ENCODE measurements at places on chromosomes 5 and 9. TPM values are rescaled to one million over a fixed set of nuclear protein-coding genes. Genes with fewer than 3 reads are reported as not detected.

Gene IER5L
- polyA plus RNA-seq, result 46.5 TPM

Gene ARSI
- polyA plus RNA-seq, result 27.1 TPM

Gene IL5
- polyA plus RNA-seq, result not detected

Gene SYK
- 5.1 TPM for polyA plus RNA-seq

Gene PTGES
- polyA plus RNA-seq, result 103 TPM

Gene TMEM8B
- polyA plus RNA-seq, result 13.4 TPM

Gene LRRC70
- polyA plus RNA-seq, result 0.30 TPM

Gene OR13C5
- polyA plus RNA-seq, result not detected

Gene RAB14
- 54.8 TPM for polyA plus RNA-seq

- no peak overlapping the region for H3K27ac ChIP-seq
- H3K4me3 ChIP-seq, result no peak overlapping the region
- no peak for DNase-seq
- no peaks in the 10 kb centered on the region for H3K4me1 ChIP-seq
- H3K27me3 ChIP-seq, result no peaks in the 10 kb centered on the region
These were observed 85.1 kb downstream of the ACER2 start for GRCh38 chr9:19493876-19494275.

GRCh38 chr9:78187763-78188484 lies 48.0 kb upstream of the CEP78 start:
- H3K4me1 ChIP-seq, result no peaks in the 10 kb centered on the region
- H3K27ac ChIP-seq, result no peak overlapping the region
- H3K36me3 ChIP-seq, result no peaks in the 10 kb centered on the region
- H3K4me3 ChIP-seq, result no peak overlapping the region

DNA sequence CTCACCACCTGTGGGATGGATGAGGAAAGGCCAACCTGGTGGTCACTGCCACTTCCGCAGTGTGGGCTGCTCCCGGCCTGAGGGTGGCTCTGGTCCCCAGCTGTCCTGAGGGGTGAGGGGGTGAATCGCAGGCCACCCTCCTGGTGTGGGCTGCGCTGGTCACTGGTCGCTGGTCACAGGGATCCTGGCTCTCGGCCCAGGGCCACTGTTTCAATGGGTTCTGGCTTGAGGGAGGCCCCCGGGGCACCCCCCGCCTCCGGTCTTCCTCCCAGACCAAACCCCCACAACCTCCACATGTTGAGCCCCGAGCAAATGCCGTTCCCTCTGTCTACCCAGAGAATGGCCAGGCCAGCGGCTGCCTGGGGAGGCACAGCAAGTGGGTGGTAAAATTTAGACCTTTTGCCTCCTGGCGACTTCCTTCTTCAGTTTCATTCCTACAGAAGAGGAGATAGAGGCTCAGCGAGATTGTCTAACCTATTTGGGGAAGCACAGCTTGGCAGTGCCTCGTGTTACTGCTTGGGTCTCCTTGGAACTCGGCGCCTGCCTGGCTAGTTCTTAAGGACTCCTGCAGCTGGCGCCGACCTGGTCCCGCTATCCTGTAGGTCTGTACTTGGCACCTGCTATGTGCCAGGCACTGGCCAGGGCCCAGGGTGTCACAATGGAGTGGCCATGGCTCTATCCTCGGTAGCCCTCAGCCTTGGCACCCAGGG lies 48.2 kb downstream of the RXRA start:
- peak overlapping the region; percentile 59 for H3K27ac ChIP-seq
- no peaks in the 10 kb centered on the region for H3K36me3 ChIP-seq
- H3K4me3 ChIP-seq, result no peak overlapping the region
- no peaks in the 10 kb centered on the region for H3K27me3 ChIP-seq
- DNase-seq, result no peak

DNA sequence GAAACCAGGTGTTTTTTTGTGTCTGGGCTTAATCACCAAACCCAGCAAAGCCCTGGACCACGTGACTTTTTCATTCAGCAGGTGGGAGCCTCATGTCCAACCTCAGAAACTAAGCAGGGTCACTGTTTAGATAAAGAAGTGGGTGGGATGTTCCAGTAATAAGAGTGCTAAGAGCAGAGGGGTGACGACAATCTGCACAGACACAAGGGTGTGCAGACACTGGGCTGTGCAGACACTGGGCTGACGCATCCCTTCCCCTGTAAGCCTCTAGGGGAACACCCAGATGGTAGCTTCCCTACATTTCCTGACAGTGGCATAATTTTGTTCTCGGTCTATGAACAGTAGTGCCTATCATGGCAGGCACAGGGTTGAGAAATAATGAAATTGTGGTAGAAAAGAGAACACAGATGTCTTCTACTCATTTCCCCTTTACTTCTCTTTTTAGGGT lies 85.1 kb downstream of the SAXO1 start:
- H3K27ac ChIP-seq, result no peak overlapping the region
- peaks cover 3% of the 10 kb centered on the region for H3K4me1 ChIP-seq
- no peak overlapping the region for H3K4me3 ChIP-seq

- peaks cover under 1% of the 10 kb centered on the region for H3K4me1 ChIP-seq
- H3K36me3 ChIP-seq, result no peaks in the 10 kb centered on the region
- H3K27ac ChIP-seq, result no peak overlapping the region
- no peaks in the 10 kb centered on the region for H3K27me3 ChIP-seq
These were observed 4.6 kb downstream of the ANXA1 start for GRCh38 chr9:73155968-73156864.

- H3K27me3 ChIP-seq, result peaks cover 4% of the 10 kb centered on the region
- no peaks in the 10 kb centered on the region for H3K4me1 ChIP-seq
- no peak overlapping the region for H3K4me3 ChIP-seq
- no peak overlapping the region for H3K27ac ChIP-seq
These were observed 479.9 kb downstream of the KDM4C start for GRCh38 chr9:7237473-7238246.

DNA sequence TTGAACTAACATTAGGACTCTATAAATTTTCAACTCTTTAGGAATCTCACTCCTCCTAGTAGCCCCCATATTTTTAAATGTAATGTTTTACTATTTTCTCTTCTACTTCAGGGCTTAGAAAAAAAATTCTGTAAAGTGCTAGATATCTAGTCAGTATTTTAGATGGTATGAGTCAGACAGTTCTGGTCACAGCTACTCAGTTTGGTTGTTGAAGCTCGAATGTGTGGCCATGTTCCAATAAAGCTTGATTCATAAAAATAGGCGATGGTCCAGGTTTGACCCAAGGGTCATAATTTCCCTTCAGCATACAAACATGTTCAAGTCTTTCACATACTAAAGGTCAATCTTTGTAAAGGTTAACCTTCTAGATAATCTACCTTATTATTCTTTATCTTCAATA lies 566.0 kb upstream of the CDH18 start:
- H3K4me1 ChIP-seq, result no peaks in the 10 kb centered on the region
- H3K27me3 ChIP-seq, result no peaks in the 10 kb centered on the region
- H3K4me3 ChIP-seq, result no peak overlapping the region
- no peaks in the 10 kb centered on the region for H3K36me3 ChIP-seq

DNA sequence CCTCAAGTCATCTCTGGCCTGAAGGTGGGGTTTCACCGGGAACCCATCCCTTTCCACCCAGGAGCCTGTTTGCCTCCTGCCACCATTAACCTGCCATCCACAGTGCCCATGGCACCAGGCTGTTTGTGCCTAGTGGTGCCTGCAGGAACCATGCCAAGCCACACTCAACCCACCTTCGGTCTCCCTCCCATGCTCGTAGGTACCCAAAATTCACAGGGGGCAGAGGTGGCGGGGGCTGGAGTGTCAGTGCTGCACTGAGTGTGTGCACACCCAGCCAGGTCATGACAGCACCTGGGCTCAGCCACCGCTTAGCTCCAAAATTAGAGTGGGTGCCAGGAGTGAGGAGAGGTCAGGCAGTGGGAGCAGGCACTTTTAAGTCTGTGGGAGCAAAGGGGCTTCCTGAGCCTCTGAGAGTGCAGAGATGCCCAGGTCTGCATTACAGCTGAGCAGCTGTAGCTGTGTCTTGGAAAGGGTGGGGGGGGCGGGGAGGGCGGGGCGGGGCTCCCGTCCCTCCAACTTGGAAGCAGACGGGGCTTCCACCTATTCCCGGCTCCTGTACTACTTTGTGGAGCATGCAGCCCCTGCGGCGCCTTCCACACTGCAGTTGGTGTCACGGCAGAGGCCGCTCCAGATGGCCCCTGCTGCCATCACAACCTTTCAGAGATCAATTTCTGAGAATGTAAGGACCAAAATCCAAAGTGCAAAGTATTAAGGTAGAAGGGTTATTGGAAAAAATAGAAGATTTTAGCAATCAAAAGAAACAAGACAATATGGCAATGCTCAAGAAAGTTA lies 2396.8 kb upstream of the C9orf72 start:
- no peak overlapping the region for H3K4me3 ChIP-seq
- no peaks in the 10 kb centered on the region for H3K4me1 ChIP-seq
- no peak overlapping the region for H3K27ac ChIP-seq
- no peaks in the 10 kb centered on the region for H3K27me3 ChIP-seq
- no peaks in the 10 kb centered on the region for H3K36me3 ChIP-seq

DNA sequence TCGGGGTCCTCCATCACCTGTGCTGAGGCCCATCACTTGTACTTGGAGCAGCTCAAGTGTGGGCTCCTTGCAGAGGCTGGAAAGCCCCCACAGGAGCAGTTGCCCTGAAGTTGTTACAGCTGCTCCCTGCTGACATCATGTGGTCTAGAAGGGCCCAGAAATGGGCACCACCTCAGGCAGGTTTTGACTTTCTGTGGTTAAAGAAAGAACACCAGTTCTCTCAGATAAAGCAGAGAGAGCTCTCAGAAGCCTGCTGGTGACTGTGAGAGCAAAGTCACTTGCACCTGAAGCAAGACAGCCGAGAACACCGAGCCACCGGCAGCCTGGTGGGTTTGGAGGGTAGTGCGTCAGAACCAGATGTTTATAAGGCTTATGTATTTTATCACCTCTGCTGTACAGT lies 70.4 kb downstream of the MVB12B start:
- no peak overlapping the region for H3K4me3 ChIP-seq
- H3K27ac ChIP-seq, result no peak overlapping the region
- no peaks in the 10 kb centered on the region for H3K4me1 ChIP-seq

- H3K4me3 ChIP-seq, result no peak overlapping the region
- no peak for DNase-seq
- H3K27ac ChIP-seq, result no peak overlapping the region
- H3K4me1 ChIP-seq, result no peaks in the 10 kb centered on the region
- no peaks in the 10 kb centered on the region for H3K36me3 ChIP-seq
- no peaks in the 10 kb centered on the region for H3K27me3 ChIP-seq
These were observed 62.1 kb downstream of the SPRY4 start for GRCh38 chr5:142262683-142263082.

DNA sequence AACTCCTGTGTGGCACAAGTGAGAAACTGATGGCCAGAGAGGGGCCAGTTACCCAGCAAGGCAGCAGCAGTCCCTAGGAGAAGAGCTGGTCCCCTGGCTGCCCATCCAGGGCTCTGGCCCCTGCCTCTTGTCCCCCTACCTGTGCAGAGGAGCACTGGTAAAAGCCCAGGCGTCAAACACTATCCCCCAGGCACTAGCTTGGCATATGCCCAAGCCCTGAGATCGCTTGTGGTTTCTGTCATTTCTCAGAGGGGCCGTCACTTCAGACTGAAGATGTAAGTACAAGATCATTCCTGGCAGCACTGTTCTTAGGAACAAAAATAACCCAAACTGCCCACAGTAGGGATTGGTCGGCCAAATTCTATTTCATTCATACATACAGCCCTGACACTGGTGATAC lies 53.9 kb downstream of the COL15A1 start:
- peaks cover 10% of the 10 kb centered on the region for H3K4me1 ChIP-seq
- H3K4me3 ChIP-seq, result no peak overlapping the region
- H3K27ac ChIP-seq, result peak overlapping the region; percentile 10

GRCh38 chr9:76900884-76901440 lies 5.0 kb downstream of the PRUNE2 start:
- no peak for DNase-seq
- no peak overlapping the region for H3K4me3 ChIP-seq

DNA sequence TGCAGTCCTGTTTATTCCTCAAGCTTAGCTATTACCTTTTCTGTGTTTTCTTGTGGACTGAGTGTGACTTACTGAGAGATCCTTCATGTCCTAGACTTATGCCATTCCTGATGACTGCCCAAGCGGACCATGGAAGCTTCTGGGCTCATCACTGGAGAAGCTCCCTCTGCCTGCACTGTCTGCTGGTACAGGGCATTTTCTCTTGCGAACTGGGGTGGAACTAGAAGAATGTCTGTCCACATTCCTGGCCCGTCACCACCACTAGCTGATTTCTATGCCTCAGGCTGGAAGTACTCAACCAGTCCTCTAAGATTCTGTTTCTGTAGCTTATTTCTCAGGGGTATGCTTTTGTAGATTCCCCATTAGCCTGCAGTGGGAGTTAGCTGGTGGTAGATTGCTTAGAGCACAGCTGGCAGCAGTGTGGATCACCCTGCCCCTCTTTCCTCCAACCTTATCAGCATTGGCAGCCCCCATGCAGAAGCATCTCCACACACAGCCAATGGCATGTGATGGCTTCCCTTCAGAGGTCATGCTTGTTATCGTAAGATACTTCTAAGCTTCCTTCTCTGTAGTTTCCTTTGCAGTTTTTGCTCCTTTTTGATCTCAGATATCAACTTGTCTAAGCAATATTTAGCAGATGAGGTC lies 12.4 kb downstream of the SLC36A1 start:
- peaks cover 11% of the 10 kb centered on the region for H3K4me1 ChIP-seq
- H3K27ac ChIP-seq, result peak overlapping the region; percentile 9
- DNase-seq, result peak; percentile 46
- no peak overlapping the region for H3K4me3 ChIP-seq
- H3K27me3 ChIP-seq, result no peaks in the 10 kb centered on the region

GRCh38 chr9:135409286-135410200 lies 70.0 kb upstream of the PPP1R26 start:
- H3K36me3 ChIP-seq, result no peaks in the 10 kb centered on the region
- no peaks in the 10 kb centered on the region for H3K4me1 ChIP-seq
- peak; percentile 3 for DNase-seq

DNA sequence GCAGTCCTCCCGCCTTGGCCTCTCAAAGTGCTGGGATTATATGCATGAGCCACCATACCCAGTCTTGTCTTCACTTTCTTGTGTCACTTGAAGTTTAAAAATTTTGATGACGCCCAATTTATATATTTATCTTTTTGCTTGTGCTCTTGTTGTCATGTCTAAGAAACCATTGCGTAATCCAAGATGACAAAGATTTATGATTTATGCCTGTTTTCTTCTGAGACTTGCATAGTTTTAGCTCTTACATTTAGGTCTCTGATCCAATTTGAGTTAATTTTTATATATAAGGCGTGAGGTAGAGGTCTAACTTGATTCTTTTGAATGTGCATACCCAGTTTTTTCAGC lies 18.6 kb downstream of the ANKHD1 start:
- H3K27me3 ChIP-seq, result no peaks in the 10 kb centered on the region
- DNase-seq, result no peak
- no peak overlapping the region for H3K4me3 ChIP-seq
- H3K4me1 ChIP-seq, result no peaks in the 10 kb centered on the region
- H3K27ac ChIP-seq, result no peak overlapping the region
- no peaks in the 10 kb centered on the region for H3K36me3 ChIP-seq

DNA sequence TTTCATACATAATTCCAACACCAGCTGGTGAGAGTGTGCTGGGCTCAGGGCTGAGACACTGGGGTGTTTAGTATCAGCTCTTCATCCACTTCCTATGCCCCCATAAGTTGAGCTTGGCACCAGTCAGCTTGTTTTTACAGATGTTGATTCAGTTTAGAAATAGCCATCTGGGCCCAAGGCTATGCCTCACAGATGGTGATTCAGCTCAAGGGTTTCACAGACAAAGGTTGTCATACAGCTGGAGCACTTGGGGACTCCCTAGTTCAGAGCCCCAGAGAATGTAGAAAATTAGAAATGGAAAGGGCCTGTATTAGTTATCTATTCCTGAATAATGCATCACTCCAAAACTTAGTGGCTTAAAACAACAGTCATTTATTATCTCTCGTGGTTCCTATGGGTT lies 10.3 kb upstream of the CRHBP start:
- peaks cover 9% of the 10 kb centered on the region for H3K4me1 ChIP-seq
- DNase-seq, result no peak
- H3K27ac ChIP-seq, result no peak overlapping the region
- no peaks in the 10 kb centered on the region for H3K36me3 ChIP-seq
- H3K27me3 ChIP-seq, result no peaks in the 10 kb centered on the region
- no peak overlapping the region for H3K4me3 ChIP-seq
